ENCODE measurements at places on chromosomes 16 and 17.
A peak's percentile ranks its signal among the peaks of the same experiment; 100 is the strongest.

- DNase-seq = no peak
These were observed 5.0 kb downstream of the SLC5A2 start for GRCh38 chr16:31487720-31488467.

GRCh38 chr17:75024686-75025397, 12.4 kb downstream of the MRPL58 start:
- DNase-seq = no peak

DNA sequence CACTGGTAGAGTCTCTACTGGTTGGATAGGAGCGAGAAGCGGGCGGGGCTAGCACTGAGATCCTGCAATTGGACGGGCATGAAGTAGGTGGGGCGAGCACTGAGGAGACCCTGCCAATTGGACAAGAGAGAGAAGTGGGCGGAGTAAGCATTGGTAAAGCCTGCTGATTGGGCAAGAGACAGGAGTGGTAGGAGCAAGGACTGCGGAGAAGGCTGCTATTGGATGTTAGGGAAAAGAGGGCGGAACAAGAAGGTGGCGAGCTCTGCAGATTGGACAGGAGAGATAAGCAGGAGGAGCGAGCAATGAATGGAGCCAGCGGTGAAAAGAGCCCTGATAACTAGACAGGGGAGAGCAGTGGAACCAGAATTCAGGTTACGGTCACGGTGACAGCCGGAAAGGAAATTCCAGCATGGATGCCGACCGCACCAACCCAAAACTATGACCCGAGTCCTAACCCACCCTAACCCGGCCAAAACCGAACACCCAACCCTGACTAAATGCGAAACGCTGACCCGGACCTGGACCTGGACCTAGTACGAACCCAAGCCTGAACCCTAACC, 4.8 kb downstream of the SCGB1C2 start:
- DNase-seq = peak; percentile 86

DNA sequence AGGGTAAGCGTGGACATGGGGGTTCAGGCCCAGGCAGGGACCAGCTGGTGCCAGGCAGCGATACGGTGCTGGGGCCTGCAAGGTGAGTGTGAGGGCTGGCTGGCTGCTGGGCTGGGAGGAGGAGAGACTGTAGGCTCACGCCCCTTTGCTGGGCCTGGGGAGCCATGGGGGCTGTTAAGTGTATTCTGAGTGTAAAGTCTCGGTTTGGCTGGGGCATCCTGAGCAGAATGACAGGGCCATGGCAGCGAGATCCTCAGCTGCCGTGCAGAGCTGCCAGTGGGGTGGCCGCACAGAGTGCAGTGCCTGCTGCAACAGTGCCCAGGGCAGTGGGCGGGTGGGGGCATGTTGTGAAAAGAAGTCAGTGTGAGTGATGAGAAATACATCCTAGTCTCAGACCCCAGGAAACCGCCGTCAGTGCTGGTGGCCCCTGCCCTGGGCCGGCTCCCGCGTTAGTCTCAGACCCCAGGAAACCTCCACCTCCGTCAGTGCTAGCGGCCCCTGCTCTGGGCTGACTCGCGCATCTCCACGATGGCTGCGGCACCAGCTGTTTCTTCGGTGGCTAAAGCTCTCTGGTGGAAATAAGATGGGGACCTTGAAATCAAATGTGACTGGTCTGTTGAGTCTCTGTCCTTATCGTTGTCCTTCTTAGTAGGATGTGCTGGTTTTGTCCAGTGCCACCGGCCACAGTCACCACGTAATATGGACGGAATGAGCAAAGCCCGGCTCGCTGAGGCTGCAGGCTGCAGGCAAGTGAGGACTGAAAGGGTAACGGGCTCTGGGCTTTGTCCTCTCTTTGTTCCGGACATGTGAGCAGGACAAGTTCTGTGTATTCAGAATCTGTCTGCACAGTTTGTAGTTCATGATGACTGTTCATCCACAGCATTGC, 22.9 kb downstream of the ACSF3 start:
- no peak for DNase-seq

- no peak for DNase-seq
These were observed 14.5 kb downstream of the C17orf100 start for GRCh38 chr17:6666077-6666521.

GRCh38 chr16:68660359-68660795, 15.3 kb downstream of the CDH3 start:
- no peak for DNase-seq

DNA sequence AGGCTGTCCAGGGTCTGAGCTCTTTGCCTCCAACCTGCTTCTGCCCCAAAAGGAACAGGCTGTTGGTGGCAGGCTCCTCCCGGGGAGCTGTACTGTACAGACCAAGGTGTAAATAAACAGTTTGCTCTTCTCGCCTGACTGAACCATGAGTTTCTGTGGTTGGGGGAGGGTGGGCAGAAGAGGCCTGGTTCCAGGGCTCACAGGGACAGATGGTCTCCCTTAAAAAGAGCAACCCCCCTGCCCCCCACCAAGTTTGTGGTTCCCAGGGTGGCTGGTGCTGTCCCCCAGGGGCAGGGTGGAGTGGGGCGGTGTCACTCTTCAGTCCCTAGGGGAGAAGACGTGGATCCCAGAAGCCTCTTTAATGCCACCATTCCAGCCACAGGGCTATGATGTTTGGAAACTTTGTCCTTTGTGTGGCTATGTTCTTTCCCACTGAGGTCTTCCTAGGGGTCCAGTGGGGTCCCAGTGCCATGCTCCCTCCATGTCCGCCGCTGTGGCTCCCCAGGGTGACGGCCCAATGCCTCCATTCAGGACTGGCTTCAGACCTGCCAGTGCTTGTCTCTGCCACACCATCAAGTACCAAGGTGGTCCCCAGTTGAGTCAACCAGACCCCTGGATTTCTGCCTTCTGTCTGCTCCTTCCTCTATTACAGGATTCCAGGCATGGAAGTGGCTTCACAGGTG, 146.7 kb downstream of the RAB11FIP4 start:
- no peak for DNase-seq

DNA sequence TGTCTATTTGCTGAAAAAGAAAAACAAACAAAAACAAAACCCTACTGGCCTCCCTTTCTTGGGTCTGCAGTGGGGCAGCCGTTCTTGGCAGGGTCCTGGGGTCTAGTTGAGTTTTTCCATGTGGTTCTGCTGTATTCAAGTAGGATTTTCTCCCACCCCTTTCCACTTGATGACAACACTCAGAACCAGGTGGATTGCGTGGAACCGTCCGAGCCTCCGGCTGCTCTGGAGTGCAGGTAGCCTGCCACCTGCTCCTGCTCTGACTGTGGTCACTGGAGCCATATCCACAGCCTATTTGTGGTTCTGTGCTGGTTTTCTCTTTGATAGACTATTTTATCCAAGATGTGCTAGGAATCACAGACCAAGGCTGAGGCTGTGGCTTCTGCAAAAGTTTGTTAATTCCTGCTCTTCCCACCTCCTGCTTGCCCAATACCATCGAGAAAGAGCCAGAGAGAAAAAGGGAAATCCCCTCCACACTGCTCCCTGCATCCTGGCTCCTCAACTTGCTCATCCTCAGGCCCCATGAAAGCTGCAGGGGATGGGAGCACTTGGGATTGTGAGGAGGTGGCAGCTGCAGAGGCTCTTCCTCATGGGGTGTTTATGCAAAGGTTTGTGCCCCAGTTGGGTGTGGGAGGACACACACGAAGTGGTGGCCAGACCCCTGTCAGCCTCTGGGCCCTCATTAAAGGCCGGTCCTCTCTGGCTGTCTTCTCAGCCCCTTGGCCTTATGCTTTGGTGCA, 377.8 kb upstream of the TNRC6C start:
- no peak for DNase-seq

GRCh38 chr17:19551165-19551564, 17.5 kb downstream of the SLC47A1 start:
- no peak for DNase-seq

DNA sequence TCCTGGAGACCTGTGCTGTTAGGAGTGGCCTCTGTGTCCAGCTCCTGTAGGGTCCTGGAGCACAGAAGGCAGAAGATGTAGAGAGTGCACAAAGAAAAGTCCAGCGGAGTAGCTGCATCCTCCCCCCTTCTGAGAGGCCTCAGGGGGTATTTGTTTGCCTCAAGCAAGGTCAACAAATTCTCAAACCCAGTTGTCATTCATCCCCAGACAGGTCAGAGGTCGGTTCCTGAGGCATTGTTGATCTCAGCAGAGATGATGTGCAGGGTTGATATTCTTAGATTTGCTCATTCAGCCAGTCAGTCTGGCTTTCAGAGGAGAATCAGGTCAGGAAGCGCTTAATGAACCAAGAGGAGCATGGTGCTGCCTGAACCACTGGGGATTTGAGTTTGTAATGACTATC, 8.3 kb upstream of the RBFOX1 start:
- no peak for DNase-seq

- no peak for DNase-seq
These were observed 15.6 kb downstream of the MRPS23 start for GRCh38 chr17:57834146-57834741.

GRCh38 chr17:62717889-62718288, 90.2 kb downstream of the MARCHF10 start:
- DNase-seq = no peak

DNA sequence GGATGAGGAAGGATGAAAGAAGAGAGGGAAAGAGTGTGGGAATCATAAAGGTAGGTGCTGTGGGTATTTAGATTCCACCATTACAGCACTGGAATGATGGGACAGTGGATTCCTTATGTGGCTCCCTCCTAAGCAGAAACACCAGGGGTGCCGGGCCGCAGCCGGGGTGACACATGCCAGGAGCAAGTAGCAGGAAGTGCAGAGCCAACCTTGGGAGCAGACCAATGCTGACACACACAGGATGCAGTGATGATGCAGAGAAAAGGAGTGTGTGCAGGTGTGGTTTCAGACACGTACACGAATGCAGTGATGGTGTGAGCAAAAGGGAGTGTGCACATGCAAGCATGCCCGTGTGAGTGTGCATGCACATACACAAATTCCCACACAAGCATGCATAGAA, 338.0 kb downstream of the SLC39A11 start:
- DNase-seq = no peak

- DNase-seq = no peak
These were observed 78.9 kb downstream of the TMC6 start for GRCh38 chr17:78049609-78050008.

DNA sequence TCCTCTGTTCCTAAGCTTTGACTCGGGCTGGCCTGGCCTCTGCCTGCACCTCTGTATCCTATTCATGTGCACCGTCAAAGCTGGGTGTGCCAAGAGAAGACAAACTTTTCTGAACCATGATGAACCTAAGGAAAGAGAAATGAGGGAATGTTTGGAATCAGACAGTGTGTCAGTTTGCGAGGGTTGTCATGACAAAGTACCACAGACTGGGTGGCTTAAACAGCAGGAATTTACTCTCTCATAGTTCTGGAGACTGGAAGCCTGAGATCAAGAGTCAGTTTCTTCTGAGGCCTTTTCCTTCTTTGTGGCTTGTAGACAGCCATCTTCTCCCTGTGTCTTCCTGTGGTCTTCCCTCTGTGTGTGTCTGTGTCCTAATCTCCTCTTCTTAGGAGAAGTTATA, 129.0 kb downstream of the KATNIP start:
- no peak for DNase-seq

GRCh38 chr17:57875290-57876022, 25.6 kb upstream of the MRPS23 start:
- no peak for DNase-seq

GRCh38 chr17:78131172-78132083, 857 bp downstream of the TMC8 start:
- DNase-seq = no peak

DNA sequence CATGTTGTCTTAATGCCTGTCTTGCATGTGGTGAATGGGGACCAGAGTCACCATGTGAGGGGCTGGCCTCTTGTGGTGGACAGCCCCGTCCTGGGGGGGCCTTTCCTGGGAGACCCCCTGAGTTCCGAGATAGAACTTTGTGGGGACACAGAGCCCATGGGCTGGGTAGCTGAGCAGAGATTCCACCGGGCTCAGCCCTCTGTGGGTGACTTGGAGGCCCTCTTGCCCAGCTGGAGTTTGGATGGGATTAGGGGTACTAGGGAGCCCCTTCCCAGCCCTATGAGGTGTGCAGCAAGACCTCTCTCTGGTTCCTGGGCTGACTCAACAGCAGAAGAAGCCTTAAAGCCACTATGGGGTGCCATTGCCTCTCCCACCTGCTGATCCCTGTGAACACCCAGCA, 38.1 kb downstream of the MRC2 start:
- DNase-seq = no peak

DNA sequence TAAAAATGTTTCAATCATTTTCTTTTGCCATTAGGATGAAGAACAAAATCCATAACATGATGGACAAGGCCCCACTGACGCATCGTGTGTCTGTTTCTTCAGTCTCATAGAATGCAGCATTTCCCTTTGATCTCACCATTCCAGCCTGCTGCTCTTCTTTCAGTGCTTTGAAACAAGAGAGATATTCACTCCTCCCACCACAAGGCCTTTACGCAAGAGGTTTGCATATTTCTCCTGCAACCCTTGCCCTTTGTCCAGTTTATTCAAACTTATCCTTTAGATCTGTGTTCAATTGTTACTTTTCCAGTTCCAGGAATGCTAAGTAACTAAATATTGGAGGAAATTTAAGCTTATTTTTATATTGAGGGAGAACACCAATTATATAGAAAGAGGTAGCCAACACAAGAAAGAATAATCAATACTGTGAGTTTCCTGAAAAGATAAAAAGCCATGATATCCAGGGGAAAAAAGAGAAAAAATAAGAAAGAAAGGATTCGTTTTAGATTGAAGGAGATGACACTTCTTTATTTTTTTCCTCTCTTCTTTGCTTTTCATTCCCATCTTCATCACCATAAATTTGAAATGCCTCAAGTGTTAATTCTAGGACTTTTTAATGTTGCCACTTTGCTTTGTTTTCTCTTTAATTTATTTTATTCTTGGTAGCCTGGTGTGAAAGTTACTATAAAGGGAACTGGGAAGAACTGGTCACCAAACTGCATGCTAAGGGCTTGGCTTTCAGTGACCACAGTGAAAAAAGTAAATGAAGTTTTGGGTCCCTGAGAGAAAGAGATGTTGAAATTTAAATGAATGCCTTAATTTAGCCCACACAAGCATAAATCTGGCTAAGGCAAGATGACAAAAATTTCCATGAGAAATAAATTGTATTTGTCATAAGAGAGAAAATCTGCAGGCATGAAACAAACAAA, 102.1 kb downstream of the KIF2B start:
- DNase-seq = no peak

GRCh38 chr16:5188318-5188988, 90.9 kb upstream of the EEF2KMT start:
- no peak for DNase-seq

- DNase-seq = no peak
These were observed 138.3 kb downstream of the UTP18 start for GRCh38 chr17:51398687-51399086.

DNA sequence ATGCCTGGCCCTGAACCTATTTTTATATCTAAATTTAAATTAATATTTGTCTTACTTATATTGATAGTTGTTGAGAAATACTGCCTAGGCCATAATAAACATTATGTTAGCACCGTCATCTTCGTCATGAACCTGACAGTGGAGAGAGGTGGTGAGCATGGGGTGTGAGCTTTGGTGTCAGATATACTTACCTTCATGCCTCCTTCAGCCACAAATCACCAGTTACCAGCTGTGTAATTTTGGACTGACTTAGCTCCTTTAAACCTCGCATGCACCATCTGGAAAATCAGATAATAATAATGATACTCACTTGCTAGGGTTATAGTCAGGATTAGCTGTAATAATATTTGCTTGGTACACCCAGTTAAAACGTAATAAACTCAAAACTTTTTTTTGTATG, 35.0 kb downstream of the SNX29 start:
- DNase-seq = no peak

Data from SK-N-MC (cell line).